ENCODE measurements at places on chromosomes 4 and X.

DNA sequence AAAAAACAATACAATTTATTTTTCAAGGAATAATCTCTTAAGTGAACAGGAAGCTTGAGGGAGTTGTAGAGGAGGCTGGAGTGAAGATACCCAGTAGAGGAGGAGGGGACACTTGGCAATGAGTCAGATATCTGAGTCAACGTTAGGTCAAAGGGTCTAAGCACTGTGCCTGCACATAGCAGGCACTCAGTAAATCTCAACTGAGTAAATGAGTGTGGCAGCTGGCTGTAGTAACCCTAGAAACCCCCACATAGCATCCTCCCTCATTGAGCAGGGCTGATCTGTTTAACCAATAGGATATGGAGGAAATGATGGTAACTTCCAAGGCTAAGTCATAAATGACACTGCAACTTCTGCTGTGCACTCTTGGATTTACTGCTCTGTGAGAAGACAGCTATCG lies 186.0 kb upstream of the FAM241A start:
- DNase-seq: no peak

- no peak for DNase-seq
Measured at GRCh38 chrX:113124693-113125092, 284.1 kb upstream of the AMOT start.

GRCh38 chrX:153869473-153870287 lies 16.3 kb downstream of the L1CAM start:
- no peak for DNase-seq

DNA sequence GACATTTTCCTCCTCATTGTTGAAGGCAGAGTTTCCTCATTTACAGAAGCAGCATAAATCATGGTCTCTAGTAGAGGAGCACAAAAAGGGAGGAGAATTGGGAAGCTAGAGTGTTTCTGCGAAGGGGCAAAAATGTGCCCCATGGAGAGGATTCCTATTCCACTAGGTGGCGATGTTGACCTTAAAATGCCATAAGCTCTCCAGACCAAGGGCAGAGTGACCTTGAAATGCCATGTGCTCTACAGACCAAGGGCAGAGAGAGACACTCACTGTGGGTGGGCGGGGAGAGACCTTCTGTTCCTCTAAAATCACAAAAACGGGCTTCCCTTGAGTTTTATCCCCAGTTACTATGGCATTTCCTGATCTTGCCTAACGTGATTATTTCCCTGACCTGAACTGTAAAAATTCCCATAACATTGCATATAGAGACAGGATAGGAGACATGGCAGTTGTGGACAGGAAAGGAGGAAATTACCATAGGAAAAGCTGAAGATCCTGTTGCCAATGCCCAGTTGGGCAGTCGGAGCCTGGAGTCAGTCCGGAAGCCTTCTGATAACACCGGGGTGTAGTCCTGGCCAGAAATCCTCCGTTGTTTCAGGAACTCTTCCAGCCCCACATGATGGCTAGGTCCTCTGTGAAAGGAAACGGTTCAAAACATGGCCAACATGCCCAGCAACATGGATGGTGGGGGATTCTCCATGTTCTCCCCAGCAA lies 567.7 kb downstream of the MAGEB5 start:
- DNase-seq: no peak

GRCh38 chrX:323721-324628 lies 5.4 kb upstream of the GTPBP6 start:
- no peak for DNase-seq

DNA sequence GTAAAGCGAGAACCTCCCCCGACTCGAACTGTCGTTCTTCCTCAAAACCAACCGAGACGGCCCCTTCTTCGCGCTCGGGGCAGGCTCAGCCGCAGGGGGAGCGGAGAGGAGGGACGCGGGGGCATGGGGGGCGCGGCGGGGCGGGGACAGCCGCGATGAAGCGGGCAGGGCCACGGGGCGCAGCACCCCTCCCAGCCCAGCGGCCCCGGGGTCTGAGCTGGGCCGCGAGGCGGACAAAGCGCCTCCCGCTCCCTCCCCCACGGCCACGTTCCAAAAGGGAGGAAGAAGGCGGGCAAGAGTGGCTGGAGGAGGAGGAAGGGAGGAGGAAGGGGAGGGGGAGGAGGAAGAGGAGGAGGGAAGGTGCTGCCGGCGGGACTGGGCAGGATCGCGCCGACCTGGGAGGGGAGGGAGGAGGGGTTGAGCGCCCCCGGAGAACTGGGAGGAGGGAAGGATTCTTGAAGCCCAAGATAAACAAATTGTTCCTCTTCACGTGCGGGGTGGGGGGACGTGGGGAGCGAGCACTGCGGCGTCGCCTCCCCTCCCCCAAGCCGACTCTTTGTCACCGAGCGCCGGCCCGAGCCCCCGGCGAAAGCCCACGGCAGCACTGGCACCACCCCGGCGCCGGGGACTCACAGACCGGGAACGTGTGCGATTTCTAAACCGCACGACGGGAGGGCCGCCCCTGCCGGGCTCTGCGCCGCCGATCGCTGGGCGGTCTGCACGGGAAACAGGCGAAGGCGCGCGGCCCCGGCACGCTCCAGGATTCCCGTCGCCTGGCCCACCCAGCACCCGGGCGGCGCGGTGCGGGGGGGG lies 2.9 kb downstream of the MAML3 start:
- peak; percentile 61 for DNase-seq

- no peak for DNase-seq
Measured at GRCh38 chrX:104972737-104973136, 247.8 kb downstream of the TEX13A start.

DNA sequence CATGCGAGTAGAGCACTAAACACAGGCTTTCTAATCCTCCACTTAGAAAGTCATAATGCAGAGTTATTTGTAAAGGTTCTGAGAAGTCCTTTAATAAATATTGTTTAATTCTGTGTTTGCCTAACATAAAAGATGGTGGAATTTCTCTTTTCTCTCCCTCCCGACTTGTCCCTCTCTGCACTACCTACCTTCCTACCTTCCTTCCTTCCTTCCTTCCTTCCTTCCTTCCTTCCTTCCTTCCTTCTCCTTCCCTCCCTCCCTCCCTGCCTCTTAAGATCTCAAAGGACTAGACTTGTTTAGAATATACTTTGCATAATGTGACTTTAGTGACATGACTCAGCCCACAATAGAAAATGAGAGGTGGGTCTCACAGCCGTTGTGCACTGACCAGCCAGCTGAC lies 156.3 kb upstream of the TAPT1 start:
- no peak for DNase-seq

- no peak for DNase-seq
Measured at GRCh38 chr4:117777721-117778120, 256.6 kb upstream of the NDST3 start.

- no peak for DNase-seq
Measured at GRCh38 chrX:70088751-70089150, 26.5 kb downstream of the OTUD6A start.

DNA sequence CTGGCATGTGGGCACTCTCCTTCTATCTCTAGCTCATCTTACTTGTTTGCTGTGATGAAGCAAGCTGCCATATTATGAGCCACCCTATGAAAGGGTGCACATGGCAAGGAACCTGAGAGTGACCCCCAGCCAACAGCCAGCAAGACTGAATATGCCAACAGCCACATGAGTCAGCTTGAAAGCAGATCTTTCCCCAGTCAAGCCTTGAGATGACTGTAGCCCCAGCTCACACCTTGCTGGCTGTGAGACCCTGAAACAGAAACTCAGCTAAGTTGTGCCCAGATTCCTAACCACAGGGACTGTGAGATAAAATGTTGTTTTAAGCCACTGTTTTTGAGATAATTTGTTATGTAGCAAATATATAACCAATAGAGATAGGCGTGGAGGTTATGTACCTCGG lies 36.2 kb downstream of the KDM5C start:
- no peak for DNase-seq

GRCh38 chrX:70183091-70183490 lies 5.8 kb downstream of the DGAT2L6 start:
- no peak for DNase-seq

GRCh38 chrX:43656005-43656494 lies at the start of gene MAOA:
MAOA (plus strand) TSS chrX:43656299; CDS start chrX:43656342, 43 bp downstream.
- DNase-seq: peak; percentile 2

DNA sequence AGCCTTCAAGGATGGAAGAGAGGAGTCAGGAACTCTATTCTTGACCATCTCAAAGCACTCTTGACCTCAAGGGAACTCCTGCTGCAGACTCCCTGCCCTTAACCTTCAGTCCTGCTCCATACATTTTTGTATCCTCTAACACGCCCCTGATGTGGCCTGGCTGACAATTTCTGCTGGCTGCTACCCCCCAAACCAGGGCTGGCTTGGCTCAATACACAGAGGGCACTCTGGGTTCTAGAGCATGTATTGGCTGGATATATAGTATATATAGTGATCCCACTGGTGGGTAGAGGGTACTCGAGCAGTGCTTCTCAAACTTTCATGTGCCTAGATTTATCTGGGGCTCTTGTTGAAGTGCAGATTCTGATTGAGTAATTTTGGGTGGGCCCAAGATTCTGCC lies 101.9 kb downstream of the SMIM20 start:
- no peak for DNase-seq

- no peak for DNase-seq
Measured at GRCh38 chrX:123138473-123138872, 45.6 kb upstream of the GRIA3 start.

DNA sequence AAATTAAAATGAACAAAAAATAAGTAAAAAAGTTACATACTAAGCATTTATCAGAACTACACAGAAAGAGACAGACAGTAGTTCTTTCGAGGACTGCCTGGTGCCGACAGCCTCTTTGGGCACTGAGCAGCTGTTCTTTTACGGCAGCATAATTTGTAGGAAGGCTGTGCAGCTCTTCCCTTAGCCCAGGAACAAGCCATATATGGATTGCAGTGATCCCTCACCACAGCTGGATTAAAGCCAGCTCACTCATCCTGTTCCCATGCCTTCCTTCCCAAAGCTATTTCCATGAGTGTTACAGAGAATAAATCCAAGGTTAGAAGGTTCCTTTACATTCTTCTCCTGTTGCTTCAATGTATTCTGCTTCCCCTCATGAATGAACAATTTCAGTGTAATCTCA lies 71.7 kb downstream of the DDX60L start:
- DNase-seq: no peak

GRCh38 chr4:88759039-88759894 lies 61.6 kb upstream of the NAP1L5 start:
- no peak for DNase-seq

- DNase-seq: no peak
Measured at GRCh38 chr4:124903995-124904722, 191.6 kb upstream of the ANKRD50 start.

GRCh38 chr4:173237762-173238161 lies 69.2 kb downstream of the GALNT7 start:
- no peak for DNase-seq

GRCh38 chr4:55578341-55579010 lies 13.6 kb downstream of the PDCL2 start:
- no peak for DNase-seq

GRCh38 chr4:38114386-38115150 lies 154.4 kb downstream of the PTTG2 start:
- DNase-seq: no peak

GRCh38 chr4:112894951-112895350 lies 154.5 kb upstream of the ANK2 start:
- no peak for DNase-seq

GRCh38 chrX:14630733-14631132 lies 101.4 kb downstream of the GLRA2 start:
- no peak for DNase-seq

- no peak for DNase-seq
Measured at GRCh38 chr4:41061482-41062185, 152.7 kb downstream of the APBB2 start.

DNA sequence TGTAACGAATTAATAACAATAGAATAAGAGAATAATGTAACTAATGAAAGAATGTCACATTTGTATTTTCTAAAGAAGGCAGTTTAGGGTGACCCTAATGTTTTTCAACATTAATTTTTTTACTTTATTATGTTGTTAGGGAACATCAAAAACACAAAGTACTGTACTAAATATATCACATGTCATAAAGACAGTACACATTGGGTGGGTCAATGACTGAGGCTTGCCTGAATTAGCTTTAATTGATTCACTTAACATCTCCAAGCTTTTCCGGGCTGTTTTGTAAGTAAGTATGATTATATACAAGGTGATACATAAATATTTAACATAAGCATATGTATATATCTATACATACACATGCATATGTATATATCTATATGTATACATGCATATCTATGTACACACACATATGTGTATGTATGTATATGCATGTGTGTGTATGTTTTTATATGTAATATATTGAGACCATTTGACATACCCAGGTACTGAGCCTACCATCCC lies 43.4 kb upstream of the KLF3 start:
- no peak for DNase-seq

GRCh38 chr4:185730849-185731608 lies 81.0 kb downstream of the SORBS2 start:
- DNase-seq: no peak

GRCh38 chr4:47791965-47792364 lies 45.9 kb downstream of the CORIN start:
- DNase-seq: no peak

GRCh38 chr4:28600958-28601357 lies 1740.3 kb downstream of the STIM2 start:
- DNase-seq: no peak

DNA sequence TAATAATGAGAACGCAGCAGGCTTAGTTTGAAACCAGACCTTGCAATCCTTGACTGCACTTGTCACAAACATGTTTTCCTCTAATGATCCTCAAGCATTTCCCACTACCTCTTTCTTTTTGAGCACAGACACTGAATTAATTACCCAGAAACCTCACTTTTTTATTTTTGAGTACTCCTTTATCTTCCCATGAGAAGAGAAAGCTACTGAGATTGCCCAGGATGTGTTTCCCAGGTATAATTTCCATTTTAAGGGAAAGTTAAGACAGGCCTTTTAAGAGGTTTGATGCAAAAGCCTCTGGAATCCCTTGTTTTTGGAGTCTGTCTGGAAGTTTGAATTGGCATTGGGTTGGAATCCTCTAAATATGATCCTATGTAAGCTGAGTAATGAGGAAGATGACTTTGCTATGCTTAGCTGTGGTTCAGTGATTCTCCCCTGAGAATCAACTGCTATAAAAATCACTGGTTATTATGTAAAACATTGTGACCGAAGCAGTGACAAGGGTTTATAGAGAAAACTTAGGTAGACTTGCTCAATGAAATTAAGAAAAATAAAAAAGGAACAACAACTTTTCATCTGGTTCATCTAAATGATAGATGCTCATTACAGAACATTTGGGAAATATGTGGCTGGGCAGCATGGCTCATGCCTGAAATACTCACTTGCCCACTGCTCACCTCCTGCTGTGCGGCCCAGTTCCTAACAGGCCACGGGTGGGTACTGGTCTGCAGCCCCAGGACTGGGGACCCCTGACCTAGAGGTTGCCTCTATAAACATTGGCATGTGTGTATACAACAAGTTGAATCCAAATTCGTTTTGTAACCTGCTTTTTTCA lies 10.8 kb upstream of the RHOH start:
- no peak for DNase-seq
